ENCODE measurements at places on chromosomes 1 and 21.

GRCh38 chr1:88528792-88529191, 155.3 kb upstream of the PKN2 start:
- no peak for DNase-seq

GRCh38 chr1:178126261-178126660, 32.4 kb downstream of the RASAL2 start:
- DNase-seq = no peak

DNA sequence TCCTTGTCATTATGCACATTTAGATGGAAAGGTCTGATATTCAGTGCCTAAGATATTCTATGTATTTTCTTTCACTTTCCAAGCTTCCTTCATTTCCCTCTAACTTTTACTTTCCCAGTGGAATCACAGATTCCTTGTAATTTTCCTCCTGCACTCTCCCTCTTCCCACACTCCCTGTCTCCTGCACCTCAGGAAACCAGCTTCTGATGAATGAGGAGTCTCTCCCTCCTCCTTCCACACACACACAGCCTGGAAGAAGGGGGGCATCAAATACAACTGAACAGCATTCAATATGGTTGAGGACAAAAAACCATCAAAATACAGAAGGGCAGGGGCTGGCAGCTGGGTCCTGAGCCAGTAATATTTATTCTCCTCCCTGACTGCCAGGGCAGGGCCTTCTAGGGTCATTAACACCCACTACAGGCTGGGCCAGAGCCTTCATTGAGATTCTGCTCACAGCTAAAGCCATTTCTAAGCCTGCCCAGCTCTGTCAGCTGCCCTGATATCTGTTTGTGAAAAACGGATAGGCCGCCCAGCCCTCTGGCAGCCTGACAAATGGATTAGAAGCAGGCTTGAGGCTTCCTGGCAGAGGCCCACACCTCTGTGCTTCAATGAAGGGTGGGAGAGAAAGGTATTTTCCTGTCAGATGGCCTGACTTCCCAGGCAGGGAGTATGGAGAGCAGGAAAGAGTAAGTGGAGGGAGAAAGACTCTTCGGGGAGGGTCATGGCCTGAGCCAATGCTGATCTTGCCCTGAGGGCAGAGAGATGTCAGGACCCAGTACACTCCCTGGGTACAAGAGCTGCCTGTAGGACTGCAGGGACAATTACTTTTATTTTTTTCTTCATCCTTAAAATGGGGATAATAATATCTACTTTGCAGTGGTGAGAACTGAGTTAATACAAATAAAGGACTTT, 138.9 kb upstream of the SPATA6 start:
- no peak for DNase-seq

DNA sequence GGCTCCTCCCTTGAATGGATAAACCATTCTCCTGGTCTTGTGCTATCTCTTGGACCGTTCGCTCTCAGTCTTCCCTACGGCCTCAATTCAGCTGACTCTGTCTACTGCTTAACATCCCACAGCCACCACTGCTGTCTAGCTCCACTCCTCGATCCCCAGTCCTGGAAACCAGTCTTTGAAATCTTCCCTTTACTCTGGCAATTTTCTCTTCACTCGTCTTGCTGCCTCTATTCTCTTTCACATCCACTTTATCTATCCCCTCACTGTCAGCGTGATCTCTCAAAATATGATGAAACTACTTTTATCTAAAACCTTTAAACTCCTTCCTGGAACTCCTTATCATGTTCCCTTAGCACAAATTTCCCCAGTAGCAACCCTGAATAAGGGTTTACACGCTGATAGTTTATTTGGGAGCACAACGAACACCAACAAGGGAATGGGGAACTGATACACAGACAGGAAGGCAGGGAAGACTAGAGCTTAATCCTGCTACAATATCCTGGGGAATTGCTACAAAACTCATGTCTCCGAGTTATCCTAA, 131.6 kb upstream of the SAMSN1 start:
- DNase-seq = no peak

- DNase-seq = no peak
Observed at GRCh38 chr1:4408380-4408779, 246.0 kb upstream of the AJAP1 start.

DNA sequence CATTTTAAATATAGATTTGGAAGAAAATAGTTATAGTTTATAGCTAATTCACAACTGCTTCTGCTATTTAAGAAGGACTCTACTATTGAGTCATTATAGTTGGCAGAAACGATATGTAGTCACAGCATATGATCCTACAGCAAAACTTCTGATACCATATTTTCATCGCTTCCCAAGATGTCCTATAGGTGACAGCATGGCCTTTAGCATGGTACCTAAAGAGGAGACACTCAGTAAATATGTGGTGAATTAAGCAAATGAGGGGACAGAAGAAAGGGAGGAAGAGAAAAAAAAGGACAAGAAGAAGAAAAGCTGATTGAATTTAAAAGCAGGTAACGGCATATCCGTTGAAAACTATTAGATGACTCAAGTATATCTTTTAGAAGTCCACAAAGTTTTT, 77.2 kb downstream of the PTGER3 start:
- DNase-seq = no peak

- DNase-seq = no peak
Observed at GRCh38 chr1:167446966-167447365, 71.4 kb downstream of the CD247 start.

- no peak for DNase-seq
Observed at GRCh38 chr1:34365295-34365694, 188.6 kb downstream of the C1orf94 start.

DNA sequence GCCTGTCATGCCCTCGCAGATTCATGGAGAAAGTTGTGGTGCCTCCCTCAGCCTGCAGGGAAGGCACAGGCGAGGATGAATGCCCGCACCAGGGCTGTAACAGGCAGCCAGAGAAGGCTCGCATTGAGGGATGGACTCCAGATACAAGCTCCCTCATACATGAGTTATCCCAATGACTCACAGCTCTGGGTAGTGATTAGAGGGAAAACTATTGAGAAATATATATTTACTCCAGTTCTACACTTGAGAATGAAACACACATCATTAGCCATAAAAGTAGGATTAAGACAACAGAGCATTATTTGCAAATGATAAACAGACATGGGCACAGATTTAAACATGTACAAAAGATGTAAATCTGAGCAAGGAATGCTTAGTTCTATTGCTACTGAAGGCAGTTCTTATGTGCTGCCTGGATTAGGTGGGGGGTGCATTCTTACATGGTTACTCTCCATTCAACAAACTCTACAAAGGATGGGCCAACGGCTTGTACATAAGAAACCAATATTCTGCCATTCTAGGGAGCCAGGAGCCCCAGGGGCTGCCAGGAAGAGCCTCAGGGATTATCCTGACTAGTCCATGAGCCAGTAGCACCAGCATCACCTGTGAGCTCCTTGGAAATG, 97.9 kb downstream of the CSMD2 start:
- no peak for DNase-seq

- no peak for DNase-seq
Observed at GRCh38 chr1:211928290-211928801, 97.8 kb upstream of the LPGAT1 start.

GRCh38 chr1:52551507-52552235, 1.2 kb downstream of the TUT4 start:
- no peak for DNase-seq

DNA sequence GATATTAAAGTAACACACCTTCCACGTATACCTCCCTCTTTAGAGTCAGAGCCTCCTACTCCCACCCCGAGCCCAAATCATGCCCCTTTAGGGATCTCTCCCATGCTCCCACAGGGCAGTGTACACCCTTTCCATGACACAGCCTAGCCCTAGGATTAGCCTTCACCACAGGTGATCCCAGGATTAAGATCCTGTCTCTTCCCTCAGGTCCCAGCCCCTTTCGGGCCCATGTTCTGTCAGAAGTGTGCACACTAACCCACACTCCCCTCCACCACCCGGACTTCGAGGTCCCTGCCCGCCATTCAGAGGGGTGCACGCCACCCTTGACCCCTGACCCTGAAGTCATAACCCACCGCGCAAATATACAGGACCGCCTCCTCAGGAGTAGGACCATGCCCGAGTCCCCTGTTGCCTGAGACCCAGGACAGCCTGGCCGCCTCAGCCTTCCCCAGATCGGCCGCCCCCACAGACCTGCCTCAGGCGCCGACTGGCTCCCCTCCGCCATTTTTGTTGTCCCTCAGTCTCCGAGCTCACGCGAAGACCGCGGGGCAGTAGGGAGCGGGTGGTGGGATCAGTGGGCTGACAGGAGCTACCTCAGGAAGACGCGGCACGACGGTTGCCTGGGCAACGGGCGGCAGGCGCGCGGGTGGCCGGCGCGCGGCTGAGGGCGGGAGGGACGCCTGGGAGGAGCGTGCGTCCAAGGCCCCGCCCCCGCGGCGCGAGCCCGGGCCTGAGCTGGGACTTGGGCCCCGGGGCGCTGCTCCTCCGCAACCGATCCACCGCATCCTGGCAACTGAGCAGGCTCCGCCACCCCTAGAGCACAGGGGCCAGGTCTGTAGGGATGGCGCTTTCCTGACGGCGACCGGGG, at the start of gene AGBL4:
Gene AGBL4 (minus strand): TSS at position 663 of the 868 bp plus-strand sequence.
- DNase-seq = no peak

- no peak for DNase-seq
Observed at GRCh38 chr1:222927031-222927430, 112.2 kb downstream of the DISP1 start.

DNA sequence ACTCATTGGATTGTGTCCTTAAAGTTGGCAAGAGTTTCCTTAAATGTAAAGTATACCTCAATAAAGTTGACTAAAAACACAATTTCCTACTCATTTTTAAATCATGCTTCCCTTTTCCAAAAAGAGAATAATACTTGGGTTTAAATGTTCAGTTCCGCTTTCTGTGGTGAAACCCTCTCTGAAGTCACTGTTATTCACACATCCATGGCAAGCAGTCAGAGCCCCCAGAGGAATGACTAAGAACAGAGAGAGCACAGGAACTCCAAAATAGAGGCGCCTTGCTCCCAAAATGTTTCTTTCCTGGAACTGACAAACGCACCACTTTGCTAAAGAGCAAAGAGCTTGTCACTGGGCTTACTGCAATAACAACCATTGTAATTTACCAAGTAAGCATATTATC, 142.5 kb downstream of the TIAM1 start:
- DNase-seq = no peak

GRCh38 chr1:119275145-119276134, 93.1 kb upstream of the HAO2 start:
- peak; percentile 28 for DNase-seq

- DNase-seq = no peak
Observed at GRCh38 chr1:38563942-38564735, 295.4 kb downstream of the RRAGC start.

GRCh38 chr1:204438628-204439027, 27.0 kb upstream of the PPP1R15B start:
- DNase-seq = peak; percentile 98

DNA sequence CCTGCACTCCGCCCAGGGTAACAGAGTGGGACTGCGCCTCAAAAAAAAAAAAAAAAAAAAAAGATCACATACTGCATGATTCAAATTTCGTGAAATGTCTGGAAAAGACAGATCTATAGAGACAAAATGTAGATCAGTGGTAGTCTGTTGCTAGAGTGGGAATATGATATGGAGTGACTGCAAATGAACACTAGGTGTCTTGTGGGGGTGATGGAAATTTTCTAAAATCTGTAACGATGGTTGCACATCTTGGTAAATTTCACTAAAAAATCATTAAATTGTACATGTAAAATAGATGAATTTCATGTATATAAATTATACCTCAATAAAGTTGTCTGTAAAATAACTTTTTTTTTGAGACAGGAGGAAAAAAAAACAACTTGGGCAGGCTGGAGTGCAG, 5.5 kb downstream of the AIDA start:
- no peak for DNase-seq

DNA sequence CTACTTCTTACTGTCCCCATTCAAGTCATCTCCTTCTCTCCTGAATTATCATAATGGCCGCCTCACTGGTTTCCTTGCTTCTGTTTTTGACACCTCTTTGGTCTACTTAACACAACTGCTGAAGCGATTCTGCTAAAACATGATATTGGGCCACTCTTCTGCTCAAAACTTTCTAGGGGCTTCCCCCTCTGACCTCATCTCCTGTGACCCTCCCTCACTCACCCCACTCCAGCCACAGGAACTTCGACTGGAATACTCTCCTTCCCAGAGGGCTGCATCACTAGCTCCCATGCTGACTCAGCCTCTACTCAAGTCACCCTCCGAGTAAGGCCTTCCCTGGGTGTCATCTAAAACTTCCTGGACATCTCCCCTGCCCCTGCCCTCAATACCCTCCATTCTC, 35.7 kb downstream of the NRIP1 start:
- DNase-seq = no peak

DNA sequence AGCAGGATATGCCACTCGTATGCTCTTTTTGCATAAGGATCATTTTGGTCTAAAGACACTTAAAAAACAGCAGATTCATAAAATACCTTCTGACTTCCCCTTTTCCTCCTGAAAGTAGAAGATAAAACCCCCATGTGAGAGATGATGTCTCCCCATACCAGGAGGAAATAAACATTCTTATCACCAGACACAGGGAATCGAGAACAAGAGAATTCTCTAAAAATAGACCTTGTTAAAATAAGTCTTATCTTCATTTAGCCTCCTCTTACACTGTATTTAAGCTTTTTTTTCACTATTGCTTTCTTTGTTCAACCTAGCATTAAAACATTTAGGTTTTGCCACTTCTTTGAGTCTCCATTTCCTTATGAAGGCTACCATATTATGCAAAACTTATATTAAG, 709.3 kb downstream of the KCNT2 start:
- no peak for DNase-seq

All from non-pigmented ciliary epithelial cell (primary cell).